Upper lobe of right lung (tissue), 1 donor: ENCODE measurements at places on chromosomes 4 and X.

DNA sequence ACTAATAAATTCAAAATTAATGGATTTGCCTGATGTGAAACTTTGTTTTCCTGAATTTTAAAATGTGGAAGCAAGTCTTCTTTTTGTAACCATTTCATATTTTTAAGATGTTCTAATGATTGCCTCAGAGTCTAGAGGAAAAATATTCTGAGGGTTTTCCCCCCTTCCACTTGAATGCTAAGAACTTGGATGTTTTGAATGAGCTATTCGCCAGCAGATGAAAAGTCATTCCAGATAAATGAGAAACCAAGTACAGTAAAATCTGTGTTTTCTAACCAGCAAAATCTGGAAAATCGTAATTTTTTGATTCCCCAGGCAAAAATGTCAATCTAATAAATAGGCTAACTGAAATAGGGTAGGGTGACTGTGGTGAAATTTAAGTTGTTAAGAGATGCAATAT is 45.6 kb downstream of the SLIT2 start:
- no peaks in the 10 kb centered on the region for H3K27me3 ChIP-seq
- DNase-seq: no peak
- H3K36me3 ChIP-seq: no peaks in the 10 kb centered on the region
- H3K4me3 ChIP-seq: no peak overlapping the region
- H3K27ac ChIP-seq: no peak overlapping the region

DNA sequence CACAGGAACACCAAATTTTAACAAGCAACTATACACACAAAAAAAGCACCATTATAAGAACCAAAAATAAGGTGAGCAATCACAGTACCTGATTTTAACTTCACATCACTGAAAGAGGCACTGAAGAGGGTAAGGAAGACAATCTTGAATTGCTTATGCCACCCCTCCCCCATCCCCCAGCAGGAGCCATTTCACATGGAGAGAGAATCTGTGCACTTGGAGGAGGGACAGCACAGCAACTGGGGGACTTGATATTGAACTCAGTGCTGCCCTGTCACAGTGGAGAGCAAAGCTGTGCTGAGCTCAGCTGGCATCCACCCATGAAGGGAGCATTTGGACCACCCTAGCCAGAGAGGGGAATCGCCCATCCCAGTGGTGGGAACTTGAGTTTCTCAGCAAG is 56.0 kb downstream of the NUDT11 start:
- DNase-seq: no peak
- no peaks in the 10 kb centered on the region for H3K27me3 ChIP-seq
- H3K36me3 ChIP-seq: no peaks in the 10 kb centered on the region
- no peak overlapping the region for H3K4me3 ChIP-seq
- no peaks in the 10 kb centered on the region for H3K4me1 ChIP-seq
- no peak overlapping the region for H3K27ac ChIP-seq

DNA sequence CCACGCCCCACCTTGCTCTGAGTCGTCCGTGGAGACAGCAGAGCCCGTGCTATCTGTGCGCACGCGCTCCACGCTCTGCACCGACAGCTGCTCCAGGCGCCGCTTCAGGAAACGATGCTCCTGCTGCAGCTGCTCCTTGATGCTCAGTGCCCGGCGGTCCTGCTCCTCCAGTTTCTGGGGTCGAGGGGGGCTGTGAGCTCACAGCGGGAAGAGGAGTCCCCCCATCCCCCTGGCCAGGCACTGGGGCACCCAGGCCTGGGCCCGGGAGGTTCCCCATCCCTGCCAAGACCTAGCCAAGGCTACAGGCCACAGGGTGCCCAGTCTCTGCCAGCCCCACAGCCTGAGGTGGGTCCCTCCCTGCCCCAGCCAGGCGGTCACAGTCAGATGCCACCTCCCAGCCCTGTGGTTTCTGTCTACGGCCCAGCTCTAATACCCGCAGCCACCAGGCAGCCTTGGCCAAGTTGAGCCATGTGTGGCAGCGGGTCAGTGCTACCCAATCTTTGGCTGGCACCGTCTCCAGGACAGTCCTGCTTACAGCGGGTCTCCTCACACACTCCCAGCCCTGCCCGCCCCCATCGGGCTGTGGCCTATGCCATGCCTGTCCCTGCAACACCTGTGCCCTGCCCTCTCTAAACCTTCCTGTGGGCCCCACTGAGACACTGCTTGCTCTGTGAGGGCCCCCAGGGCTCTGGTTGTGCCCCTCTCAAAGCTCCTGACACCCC is 9.3 kb upstream of the HAUS3 start:
- DNase-seq: peak; percentile 57
- H3K27ac ChIP-seq: no peak overlapping the region
- no peaks in the 10 kb centered on the region for H3K27me3 ChIP-seq
- H3K36me3 ChIP-seq: peaks cover 71% of the 10 kb centered on the region
- peaks cover 13% of the 10 kb centered on the region for H3K4me1 ChIP-seq
- no peak overlapping the region for H3K4me3 ChIP-seq

- peak; percentile 93 for DNase-seq
- H3K27ac ChIP-seq: peak overlapping the region; percentile 87
- H3K36me3 ChIP-seq: no peaks in the 10 kb centered on the region
- H3K4me3 ChIP-seq: peak overlapping the region; percentile 77
- no peaks in the 10 kb centered on the region for H3K27me3 ChIP-seq
These were observed 104.9 kb downstream of the FAM53A start for GRCh38 chr4:1579001-1579900.

- no peak for DNase-seq
- H3K4me1 ChIP-seq: no peaks in the 10 kb centered on the region
- no peak overlapping the region for H3K27ac ChIP-seq
- no peaks in the 10 kb centered on the region for H3K36me3 ChIP-seq
- no peak overlapping the region for H3K4me3 ChIP-seq
These were observed 57.6 kb upstream of the MAP9 start for GRCh38 chr4:155434366-155434765.

- no peak overlapping the region for H3K27ac ChIP-seq
- peaks cover 8% of the 10 kb centered on the region for H3K4me1 ChIP-seq
These were observed 15.1 kb upstream of the FGFR3 start for GRCh38 chr4:1777822-1778641.

DNA sequence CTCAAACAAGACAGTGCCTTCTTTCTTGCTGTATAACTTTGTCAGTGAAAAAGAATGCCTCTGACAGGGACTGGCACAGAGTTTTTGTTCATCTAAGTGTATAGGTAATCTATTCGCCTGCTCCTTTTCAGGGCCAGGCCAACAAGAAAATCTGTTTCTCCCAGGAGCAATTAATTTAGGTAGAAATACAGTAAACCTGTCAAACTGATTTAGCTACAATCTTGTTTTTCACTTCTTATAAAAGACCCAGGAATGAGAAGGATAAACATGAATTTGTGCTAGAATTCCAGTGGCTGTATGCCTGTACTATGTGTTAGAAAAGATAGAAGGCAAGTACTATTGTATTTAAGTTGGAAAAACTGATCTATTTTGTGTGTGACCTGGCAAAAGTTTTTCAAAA is 6.1 kb downstream of the TMA16 start:
- no peaks in the 10 kb centered on the region for H3K36me3 ChIP-seq
- H3K4me3 ChIP-seq: no peak overlapping the region
- no peak for DNase-seq
- no peaks in the 10 kb centered on the region for H3K27me3 ChIP-seq
- peaks cover 11% of the 10 kb centered on the region for H3K4me1 ChIP-seq

DNA sequence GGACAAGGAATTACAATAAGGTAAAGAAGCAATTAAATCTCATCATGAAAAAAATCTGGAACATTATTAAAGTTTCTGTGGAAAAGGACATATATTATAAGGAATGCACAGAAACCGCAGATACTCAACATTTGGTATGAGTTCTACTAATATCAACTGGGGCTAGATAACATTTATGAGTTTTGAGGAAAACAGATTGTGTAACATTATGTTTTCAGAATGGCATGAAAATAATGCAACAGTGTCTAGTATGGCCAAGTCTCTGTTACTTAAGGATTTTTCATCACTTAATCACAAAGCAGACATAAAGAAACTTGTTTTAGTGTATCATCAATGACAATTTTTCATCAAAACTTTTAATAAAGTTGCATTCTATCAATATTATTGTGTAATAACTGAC is 785.0 kb downstream of the GLUD2 start:
- no peak overlapping the region for H3K27ac ChIP-seq
- no peaks in the 10 kb centered on the region for H3K27me3 ChIP-seq
- H3K36me3 ChIP-seq: no peaks in the 10 kb centered on the region
- H3K4me1 ChIP-seq: no peaks in the 10 kb centered on the region

DNA sequence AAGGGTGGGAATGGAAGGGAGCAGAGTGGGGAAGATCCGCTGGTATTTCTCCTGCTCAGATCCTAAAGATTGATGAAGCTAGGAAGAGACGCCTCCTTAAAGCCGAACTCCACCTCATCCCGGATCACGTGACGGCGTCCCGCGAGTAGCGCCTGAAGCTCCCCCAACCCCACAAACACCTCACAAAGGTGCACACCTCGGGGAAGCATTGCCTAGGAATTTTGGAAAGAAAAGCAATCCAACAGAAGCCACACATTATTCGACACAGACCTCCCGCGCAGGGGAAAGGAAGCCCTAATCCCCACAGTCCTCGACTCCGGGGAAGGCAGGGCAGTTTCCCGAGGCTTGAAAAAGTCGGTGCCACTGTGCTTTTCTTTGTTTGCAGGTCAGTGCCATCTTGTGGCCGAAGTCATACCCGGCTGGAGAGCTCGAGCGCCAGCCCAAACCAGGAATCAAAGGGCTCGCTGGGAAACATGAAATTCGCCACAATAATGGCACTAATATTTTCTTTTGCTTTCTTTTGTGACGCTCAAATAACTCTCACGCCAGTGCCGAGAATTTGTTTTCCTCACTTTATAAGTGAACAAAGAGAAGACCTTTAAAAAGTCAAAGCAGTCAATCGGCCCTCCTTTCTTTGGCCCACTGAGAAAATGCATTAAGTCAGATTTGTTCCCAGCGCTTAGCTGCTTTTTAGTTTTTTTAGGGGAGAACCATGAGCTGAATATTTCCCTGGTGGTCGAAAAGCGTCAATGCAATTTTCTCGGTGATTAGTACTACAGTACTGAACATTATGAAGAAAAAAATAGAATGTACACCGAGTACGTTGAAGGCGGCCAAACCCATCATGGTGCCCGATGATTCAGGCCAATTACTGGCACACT is at the start of gene NPY1R:
TSS of gene NPY1R (minus strand) at position 71 of the 881 bp plus-strand sequence. CDS start 6,042 bp downstream, outside the sequence.
- peak within 1 kb of the TSS; percentile 50 for H3K4me3 ChIP-seq
- peaks cover 16% of the 10 kb centered on the region for H3K27me3 ChIP-seq
- no peak within 1 kb of the TSS for H3K27ac ChIP-seq
- peak; percentile 82 for DNase-seq
- no peaks in the 10 kb centered on the region for H3K36me3 ChIP-seq
- peaks cover 4% of the 10 kb centered on the region for H3K4me1 ChIP-seq

DNA sequence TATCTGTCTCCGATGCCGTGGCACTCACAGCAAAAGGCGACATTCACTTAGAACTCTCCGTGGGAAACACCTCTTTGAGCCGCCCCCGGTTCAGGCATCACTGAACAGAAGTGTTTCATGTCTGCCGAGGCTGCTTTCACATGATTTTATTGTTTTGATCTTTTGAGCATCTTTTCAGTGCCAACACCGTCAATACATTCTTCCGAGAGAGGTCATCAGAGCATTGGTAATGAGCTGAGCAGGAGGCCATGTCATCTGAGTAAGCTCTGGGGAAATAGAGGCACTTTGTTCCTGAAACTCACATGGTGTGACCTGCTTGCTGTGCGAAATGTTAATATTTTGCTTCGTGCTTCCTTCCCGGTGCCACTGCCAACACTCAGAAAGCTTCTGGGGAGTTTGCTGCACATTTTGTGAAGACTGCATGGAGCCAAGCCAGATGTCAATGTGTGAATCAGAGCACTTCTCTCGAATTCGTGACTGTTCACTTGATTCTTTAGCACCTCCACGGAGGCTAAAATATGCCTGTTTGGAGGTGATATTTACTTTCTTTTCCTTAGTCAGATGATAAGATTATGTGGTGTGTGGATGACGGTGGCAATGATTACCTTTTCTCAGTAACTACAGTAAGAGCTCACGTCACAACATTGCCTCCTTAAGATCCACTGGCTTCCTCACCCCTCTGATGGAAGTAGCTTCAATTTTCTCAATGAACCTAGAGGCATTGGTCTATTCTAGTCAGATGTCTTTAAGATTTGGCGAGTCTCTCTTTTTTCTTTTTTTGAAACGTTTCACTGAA is 222.3 kb upstream of the HS3ST1 start:
- no peak for DNase-seq
- H3K4me1 ChIP-seq: no peaks in the 10 kb centered on the region
- H3K27me3 ChIP-seq: no peaks in the 10 kb centered on the region
- no peak overlapping the region for H3K27ac ChIP-seq

GRCh38 chr4:8742546-8742945 is 129.1 kb downstream of the HMX1 start:
- no peak overlapping the region for H3K4me3 ChIP-seq
- H3K4me1 ChIP-seq: no peaks in the 10 kb centered on the region
- DNase-seq: peak; percentile 42

- peak overlapping the region; percentile 72 for H3K4me3 ChIP-seq
- no peaks in the 10 kb centered on the region for H3K27me3 ChIP-seq
- H3K36me3 ChIP-seq: no peaks in the 10 kb centered on the region
- no peaks in the 10 kb centered on the region for H3K4me1 ChIP-seq
- no peak for DNase-seq
These were observed 1.0 kb upstream of the PIN4 start for GRCh38 chrX:72180539-72180938.

- no peaks in the 10 kb centered on the region for H3K36me3 ChIP-seq
- H3K4me1 ChIP-seq: no peaks in the 10 kb centered on the region
- DNase-seq: no peak
- H3K27me3 ChIP-seq: no peaks in the 10 kb centered on the region
These were observed 96.3 kb downstream of the ZNF827 start for GRCh38 chr4:145842224-145842887.

DNA sequence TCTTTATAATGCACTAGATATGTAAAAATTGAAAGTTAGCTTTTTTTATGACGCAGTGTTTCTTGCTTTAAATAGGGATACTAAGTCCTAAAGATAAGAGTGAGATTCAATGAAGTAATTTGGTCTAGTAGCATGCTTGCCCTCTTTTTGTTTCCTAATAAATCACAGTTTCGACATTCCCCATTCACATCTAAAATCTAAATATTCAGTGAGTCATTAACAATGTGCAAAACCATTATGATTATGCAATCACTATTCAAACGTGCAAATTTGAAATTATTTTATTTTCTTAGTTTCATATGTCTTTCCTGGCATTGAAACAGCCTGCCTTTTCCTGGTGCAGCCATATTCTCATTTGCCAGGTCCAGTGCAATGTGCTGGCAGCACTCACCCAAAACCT is 1350.5 kb upstream of the PABPC4L start:
- no peaks in the 10 kb centered on the region for H3K36me3 ChIP-seq
- no peak overlapping the region for H3K4me3 ChIP-seq
- DNase-seq: no peak
- H3K27ac ChIP-seq: no peak overlapping the region
- H3K27me3 ChIP-seq: no peaks in the 10 kb centered on the region
- H3K4me1 ChIP-seq: no peaks in the 10 kb centered on the region

DNA sequence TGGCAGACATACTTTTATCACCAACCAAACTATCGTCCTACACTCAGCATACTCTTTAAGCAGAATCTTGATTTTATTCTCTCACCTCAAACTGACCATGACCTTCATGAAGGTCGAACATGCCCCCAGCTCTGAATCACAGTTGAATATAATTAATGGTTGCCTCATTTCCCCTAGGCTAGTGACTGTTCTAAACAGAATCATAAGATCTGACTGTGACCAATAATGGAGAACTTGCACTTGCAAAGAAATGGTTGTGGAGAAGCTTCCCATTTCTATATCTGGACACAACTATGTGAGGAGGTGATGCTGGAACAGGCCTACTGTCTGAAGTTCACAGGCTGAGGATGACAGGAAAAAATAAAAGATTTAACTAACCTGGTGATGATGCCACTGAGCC is 85.1 kb downstream of the PDGFC start:
- no peak overlapping the region for H3K4me3 ChIP-seq
- H3K36me3 ChIP-seq: no peaks in the 10 kb centered on the region
- H3K27me3 ChIP-seq: no peaks in the 10 kb centered on the region
- no peak overlapping the region for H3K27ac ChIP-seq
